ENCODE measurements at places on chromosomes 12 and 14. TPM values are rescaled to one million over a fixed set of nuclear protein-coding genes. Genes with fewer than 3 reads are reported as not detected.

Gene CLEC1A
- not detected for total RNA-seq

Gene DPPA3
- not detected for total RNA-seq

Gene ADAM21
- total RNA-seq, result 0.44 TPM

Gene MYO1H
- not detected for total RNA-seq

Gene GPRC5D
- total RNA-seq, result not detected

Gene GSC
- total RNA-seq, result not detected

Gene GPR137C
- total RNA-seq, result 0.17 TPM

Gene RGS6
- not detected for total RNA-seq

Gene CLEC4D
- not detected for total RNA-seq

Gene IFNG-AS1
- not detected for total RNA-seq

Gene APOF
- total RNA-seq, result not detected

Gene FBLN5
- total RNA-seq, result 0.28 TPM

Gene FSCB
- total RNA-seq, result not detected

Gene LAG3
- 0.24 TPM for total RNA-seq

Gene COQ5
- 29.2 TPM for total RNA-seq

Gene RPGRIP1
- total RNA-seq, result not detected

Gene TAS2R43
- total RNA-seq, result 0.21 TPM

Gene GLTP
- 52.6 TPM for total RNA-seq

Gene FAR2
- total RNA-seq, result 12.9 TPM

Gene RPL10L
- total RNA-seq, result not detected

Gene AKAP5
- total RNA-seq, result 0.10 TPM

Gene CCNB1IP1
- total RNA-seq, result 54.3 TPM

Gene IAPP
- not detected for total RNA-seq

Gene OVCH1
- not detected for total RNA-seq

Gene KRT77
- 0.03 TPM for total RNA-seq

Gene SYNE2
- 20.8 TPM for total RNA-seq

Gene FAM234B
- total RNA-seq, result 6.0 TPM

Gene TCL1A
- total RNA-seq, result not detected

Gene GLIPR1L1
- total RNA-seq, result not detected

Gene SERPINA9
- not detected for total RNA-seq
